ENCODE measurements at places on chromosomes 3 and 15. TPM values are rescaled to one million over a fixed set of nuclear protein-coding genes. Genes with fewer than 3 reads are reported as not detected.

GRCh38 chr3:15941958-15942357, 144.2 kb upstream of the ANKRD28 start:
- H3K27me3 ChIP-seq = no peaks in the 10 kb centered on the region
- H3K4me3 ChIP-seq = no peak overlapping the region
- H3K36me3 ChIP-seq = no peaks in the 10 kb centered on the region
- no peak for DNase-seq
- H3K4me1 ChIP-seq = no peaks in the 10 kb centered on the region

DNA sequence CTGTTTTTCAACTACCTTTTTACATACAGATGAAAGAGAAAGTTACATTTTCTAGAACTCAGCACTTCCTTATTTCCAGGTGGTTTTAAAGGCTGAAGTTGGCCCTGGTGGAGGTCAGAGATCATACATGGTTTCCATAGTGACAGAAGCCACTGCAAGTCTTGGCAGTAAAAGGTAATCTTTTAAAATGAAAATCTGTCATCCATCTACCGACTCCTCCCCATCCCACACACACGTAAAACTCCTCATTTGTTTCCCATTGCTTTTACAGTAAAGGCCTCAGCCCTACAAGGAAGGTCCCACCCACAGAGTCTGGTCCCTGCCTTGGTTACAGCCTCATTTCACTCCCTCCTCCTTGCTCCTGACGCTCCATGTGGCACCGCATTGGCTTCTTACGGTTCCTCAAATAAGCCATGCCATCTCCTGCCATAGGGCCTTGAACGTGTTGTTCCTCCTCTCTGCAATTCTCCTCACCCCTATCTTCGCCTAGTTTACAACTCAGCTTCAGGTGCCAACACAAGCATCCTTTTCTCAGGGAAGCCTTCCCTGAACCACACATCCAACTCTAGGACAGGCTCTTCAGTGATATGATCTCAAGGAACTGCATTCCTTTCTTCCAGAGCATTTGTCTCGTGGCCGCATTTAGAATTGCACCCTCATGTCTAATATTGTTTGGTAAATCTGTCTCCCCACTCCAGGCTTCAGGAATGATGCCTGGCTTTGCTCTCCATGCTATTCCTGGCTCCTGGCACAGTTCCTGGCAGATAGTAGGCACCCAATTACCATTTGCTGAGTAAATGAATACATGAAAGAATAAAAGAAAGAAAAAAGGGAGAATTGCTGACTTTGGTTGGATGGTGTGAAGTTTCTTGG, 2.6 kb downstream of the CYP19A1 start:
- no peaks in the 10 kb centered on the region for H3K4me1 ChIP-seq
- H3K27ac ChIP-seq = no peak overlapping the region
- no peaks in the 10 kb centered on the region for H3K36me3 ChIP-seq
- H3K27me3 ChIP-seq = no peaks in the 10 kb centered on the region
- DNase-seq = no peak

- H3K36me3 ChIP-seq = no peaks in the 10 kb centered on the region
- H3K27me3 ChIP-seq = no peaks in the 10 kb centered on the region
- no peak overlapping the region for H3K4me3 ChIP-seq
- no peak for DNase-seq
These were observed 87.7 kb downstream of the PLCH1 start for GRCh38 chr3:155657161-155657560.

DNA sequence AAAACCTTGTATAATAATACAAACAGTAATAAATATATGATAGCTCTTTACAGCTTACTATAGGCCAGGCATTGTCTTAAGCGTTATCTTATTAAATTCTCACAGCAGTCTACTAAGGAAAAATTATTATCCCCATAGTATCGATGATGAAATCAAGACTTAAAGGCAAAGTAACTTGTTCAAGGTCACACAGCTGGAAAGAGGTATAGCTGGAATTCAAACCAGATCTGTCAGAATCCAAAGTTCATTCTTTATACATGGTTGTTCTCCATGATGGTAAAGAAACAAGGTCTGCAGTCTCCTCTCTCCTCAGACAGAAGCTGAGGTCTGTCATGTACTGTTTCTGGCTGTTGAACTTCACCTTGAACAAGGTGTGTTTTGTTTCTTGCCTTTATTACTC, 15.4 kb upstream of the SLC22A13 start:
- no peaks in the 10 kb centered on the region for H3K4me1 ChIP-seq
- H3K27me3 ChIP-seq = no peaks in the 10 kb centered on the region
- H3K36me3 ChIP-seq = peaks cover 35% of the 10 kb centered on the region
- H3K27ac ChIP-seq = no peak overlapping the region
- no peak overlapping the region for H3K4me3 ChIP-seq

- no peak overlapping the region for H3K27ac ChIP-seq
- H3K4me1 ChIP-seq = no peaks in the 10 kb centered on the region
- H3K4me3 ChIP-seq = no peak overlapping the region
- H3K27me3 ChIP-seq = no peaks in the 10 kb centered on the region
These were observed 71.6 kb upstream of the ACP3 start for GRCh38 chr3:132245552-132246142.

DNA sequence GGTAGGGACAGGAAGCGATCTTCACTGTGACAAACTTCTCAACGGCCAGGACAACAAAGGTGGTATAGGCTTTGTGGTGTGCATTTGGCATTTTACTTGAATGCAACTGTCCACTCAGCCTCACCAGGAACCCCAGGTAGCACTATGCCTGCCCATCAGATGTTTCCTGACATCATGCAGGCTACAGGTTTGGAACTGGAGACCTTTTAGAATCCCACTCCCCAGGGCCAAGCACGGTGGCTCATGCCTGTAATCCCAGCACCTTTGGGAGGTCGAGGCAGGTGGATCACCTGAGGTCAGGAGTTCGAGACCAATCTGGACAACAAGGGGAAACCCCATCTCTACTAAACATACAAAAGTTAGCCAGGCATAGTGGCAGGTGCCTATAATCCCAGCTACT, 9.6 kb downstream of the STARD5 start:
- DNase-seq = no peak
- H3K4me3 ChIP-seq = no peak overlapping the region
- peaks cover 18% of the 10 kb centered on the region for H3K4me1 ChIP-seq

DNA sequence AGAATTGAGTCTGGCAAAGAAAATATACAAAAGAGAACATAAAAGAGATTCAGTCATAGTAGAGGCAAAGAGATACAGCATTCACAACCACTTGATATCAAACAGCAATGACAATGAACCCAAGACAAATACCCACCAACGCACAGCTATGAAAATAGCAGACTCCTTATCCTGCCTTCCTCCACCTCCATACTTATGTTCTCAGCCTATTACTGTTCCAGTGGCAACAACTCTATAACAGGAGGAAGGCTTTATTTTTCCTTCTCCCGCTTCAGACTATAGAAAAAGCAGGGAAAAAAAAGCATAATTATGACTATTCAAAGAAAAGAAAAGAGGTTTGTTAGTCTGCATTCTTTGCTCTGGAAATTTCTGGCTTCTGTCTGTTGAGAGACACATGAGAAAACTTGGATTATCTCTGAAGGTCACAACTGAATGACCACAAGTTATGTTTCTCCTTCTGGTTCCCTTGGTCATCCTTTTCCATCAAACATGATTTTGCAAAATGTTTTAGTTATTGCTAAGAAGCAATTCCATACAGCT, 81.2 kb upstream of the PLXND1 start:
- no peak for DNase-seq
- no peaks in the 10 kb centered on the region for H3K27me3 ChIP-seq
- no peaks in the 10 kb centered on the region for H3K36me3 ChIP-seq

- H3K36me3 ChIP-seq = no peaks in the 10 kb centered on the region
- H3K27ac ChIP-seq = no peak overlapping the region
- no peaks in the 10 kb centered on the region for H3K4me1 ChIP-seq
- DNase-seq = no peak
- no peak overlapping the region for H3K4me3 ChIP-seq
These were observed 1.3 kb downstream of the CACNA1D start for GRCh38 chr3:53495520-53496391.

The HDC gene
- total RNA-seq = not detected

The SUMF1 gene
- total RNA-seq = 26.6 TPM
